ENCODE measurements at places on chromosomes 1 and 21. TPM values are rescaled to one million over a fixed set of nuclear protein-coding genes. Genes with fewer than 3 reads are reported as not detected.

DNA sequence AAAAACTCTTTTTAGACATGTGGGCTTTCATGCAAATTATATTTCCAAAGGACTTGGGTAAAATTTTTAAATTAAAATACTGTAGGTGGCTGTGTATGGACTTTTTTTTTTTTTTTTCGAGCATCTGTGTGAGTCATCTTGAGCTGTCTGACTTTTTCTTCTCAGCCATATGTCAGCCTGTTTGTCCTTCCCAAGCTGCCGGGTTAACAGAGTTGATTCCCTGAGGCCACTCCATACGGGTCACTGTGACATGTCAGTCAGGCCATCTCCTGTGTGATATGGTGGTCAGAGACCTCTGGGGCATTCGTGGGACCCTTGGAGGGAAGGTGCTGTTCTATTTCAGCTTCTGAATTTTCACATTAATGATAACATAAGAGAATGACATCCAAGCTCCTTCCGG, 148.3 kb downstream of the KCNJ6 start:
- DNase-seq, result no peak
- no peak overlapping the region for H3K27ac ChIP-seq
- no peak overlapping the region for H3K4me3 ChIP-seq
- no peaks in the 10 kb centered on the region for H3K36me3 ChIP-seq
- no peaks in the 10 kb centered on the region for H3K27me3 ChIP-seq
- H3K4me1 ChIP-seq, result peaks cover 7% of the 10 kb centered on the region

- DNase-seq, result no peak
- H3K27me3 ChIP-seq, result peaks cover 11% of the 10 kb centered on the region
- peak overlapping the region; percentile 91 for H3K4me3 ChIP-seq
- H3K4me1 ChIP-seq, result peaks cover 28% of the 10 kb centered on the region
Measured at GRCh38 chr1:32071758-32072621, 749 bp upstream of the TMEM39B start.

DNA sequence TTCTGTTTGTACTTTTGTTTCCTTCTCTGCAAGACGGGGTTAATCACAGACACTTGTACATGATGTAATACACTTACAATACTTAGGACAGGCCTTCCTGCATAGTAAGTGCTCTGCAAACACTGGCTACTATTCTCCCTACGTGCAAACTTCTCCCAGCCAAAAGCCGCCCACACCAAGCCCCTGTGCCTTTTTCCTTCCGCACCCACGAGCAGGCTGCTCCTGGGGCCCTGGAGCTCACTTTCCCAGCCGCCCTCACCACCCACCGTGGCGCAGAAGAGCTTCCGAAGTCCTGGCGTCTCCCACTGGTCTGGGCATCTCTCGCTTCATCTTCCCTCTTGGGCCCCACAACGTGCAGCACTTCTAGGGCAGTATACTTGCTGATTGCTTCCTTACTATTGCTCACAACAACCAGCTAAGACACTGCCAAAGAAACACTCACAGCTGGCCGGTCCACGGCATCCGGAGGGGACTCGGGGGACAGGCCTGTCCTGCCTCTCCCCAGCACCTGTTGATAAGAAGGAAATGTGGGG, 22.5 kb upstream of the GPR157 start:
- H3K27me3 ChIP-seq, result peaks cover 3% of the 10 kb centered on the region
- no peaks in the 10 kb centered on the region for H3K4me1 ChIP-seq
- peak overlapping the region; percentile 37 for H3K4me3 ChIP-seq
- H3K36me3 ChIP-seq, result peaks cover 14% of the 10 kb centered on the region
- DNase-seq, result no peak

- DNase-seq, result no peak
Measured at GRCh38 chr1:14737561-14738094, 139.1 kb downstream of the KAZN start.

- peak overlapping the region; percentile 98 for H3K27ac ChIP-seq
- H3K4me1 ChIP-seq, result peaks cover 68% of the 10 kb centered on the region
- peak overlapping the region; percentile 47 for H3K4me3 ChIP-seq
- H3K27me3 ChIP-seq, result peaks cover 7% of the 10 kb centered on the region
Measured at GRCh38 chr1:12435639-12436344, 182.2 kb downstream of the DHRS3 start.

DNA sequence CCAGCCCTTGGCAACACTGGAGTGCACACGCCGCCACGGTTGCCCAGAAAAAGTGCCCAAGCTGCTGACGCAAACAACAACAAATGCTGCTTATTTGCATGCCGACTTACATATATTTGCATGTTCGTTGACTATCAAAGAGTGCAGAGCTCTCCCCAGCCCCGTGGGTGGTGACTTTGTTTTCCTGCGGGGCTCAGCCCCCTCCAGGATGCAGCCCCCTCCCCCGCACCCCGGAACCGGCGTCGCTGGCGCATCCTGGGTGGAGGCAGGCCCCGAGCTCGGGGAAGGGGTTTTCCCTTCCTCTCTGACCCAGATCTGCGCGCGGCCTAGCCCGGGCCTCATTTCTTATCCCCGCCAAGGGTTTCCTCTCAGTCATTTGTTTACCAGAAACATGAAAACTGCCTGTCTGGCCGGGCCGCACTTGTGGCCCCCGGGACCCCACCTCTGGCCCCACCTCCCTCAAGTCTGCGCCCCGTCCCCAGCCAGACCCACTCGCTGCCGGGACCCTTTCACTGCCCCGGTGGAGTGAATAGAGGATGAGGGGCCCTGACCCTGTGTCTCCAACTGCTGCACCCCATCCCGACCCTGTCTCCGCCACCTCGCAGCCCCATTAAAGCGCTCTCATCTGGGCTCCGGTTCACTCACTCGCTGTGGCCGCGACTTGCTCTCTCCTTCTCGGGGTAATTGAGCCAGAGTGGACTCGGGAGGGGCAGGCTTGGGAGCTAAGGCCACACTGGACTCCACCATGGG, 5.5 kb downstream of the TNFRSF25 start:
- DNase-seq, result no peak
- H3K4me1 ChIP-seq, result peaks cover 7% of the 10 kb centered on the region
- H3K4me3 ChIP-seq, result peak overlapping the region; percentile 25
- H3K27ac ChIP-seq, result peak overlapping the region; percentile 76
- peaks cover 10% of the 10 kb centered on the region for H3K27me3 ChIP-seq
- H3K36me3 ChIP-seq, result peaks cover 26% of the 10 kb centered on the region

- H3K36me3 ChIP-seq, result no peaks in the 10 kb centered on the region
- peak within 1 kb of the TSS; percentile 96 for H3K27ac ChIP-seq
- peak within 1 kb of the TSS; percentile 98 for H3K4me3 ChIP-seq
- H3K27me3 ChIP-seq, result peaks cover 9% of the 10 kb centered on the region
Measured at GRCh38 chr1:34984793-34985608, at the start of gene TMEM35B. TMEM35B (minus strand) TSS chr1:34985347; CDS start chr1:34985305, 42 bp downstream.

- H3K4me1 ChIP-seq, result no peaks in the 10 kb centered on the region
- H3K4me3 ChIP-seq, result no peak overlapping the region
- no peak overlapping the region for H3K27ac ChIP-seq
- H3K36me3 ChIP-seq, result no peaks in the 10 kb centered on the region
- H3K27me3 ChIP-seq, result no peaks in the 10 kb centered on the region
Measured at GRCh38 chr1:65232461-65232990, 76.8 kb upstream of the DNAJC6 start.

DNA sequence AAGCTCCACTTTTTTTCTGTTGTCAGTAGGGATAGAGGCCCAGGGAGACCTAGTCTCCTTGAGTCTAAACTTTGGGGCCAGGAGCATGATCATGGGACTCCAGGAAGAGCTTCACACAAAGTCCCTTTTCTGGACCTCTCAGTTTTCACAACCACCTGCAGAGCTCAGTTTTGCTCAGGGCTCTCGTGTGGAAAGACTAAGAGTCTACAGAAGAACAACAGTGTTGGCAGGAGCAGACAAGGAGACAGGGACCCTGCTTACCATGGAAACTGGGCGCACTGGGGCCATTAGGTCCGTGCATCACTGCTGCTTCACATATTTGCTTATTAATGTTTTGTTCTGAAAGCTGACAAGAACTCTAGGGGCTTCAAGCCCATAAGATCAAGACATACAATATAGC, 63.9 kb upstream of the HSD17B7 start:
- no peaks in the 10 kb centered on the region for H3K36me3 ChIP-seq
- H3K27me3 ChIP-seq, result no peaks in the 10 kb centered on the region
- no peak for DNase-seq
- H3K27ac ChIP-seq, result no peak overlapping the region

- H3K4me1 ChIP-seq, result no peaks in the 10 kb centered on the region
- H3K36me3 ChIP-seq, result no peaks in the 10 kb centered on the region
- no peak for DNase-seq
- no peak overlapping the region for H3K4me3 ChIP-seq
- H3K27me3 ChIP-seq, result no peaks in the 10 kb centered on the region
Measured at GRCh38 chr1:243421784-243422183, 165.9 kb downstream of the SDCCAG8 start.

DNA sequence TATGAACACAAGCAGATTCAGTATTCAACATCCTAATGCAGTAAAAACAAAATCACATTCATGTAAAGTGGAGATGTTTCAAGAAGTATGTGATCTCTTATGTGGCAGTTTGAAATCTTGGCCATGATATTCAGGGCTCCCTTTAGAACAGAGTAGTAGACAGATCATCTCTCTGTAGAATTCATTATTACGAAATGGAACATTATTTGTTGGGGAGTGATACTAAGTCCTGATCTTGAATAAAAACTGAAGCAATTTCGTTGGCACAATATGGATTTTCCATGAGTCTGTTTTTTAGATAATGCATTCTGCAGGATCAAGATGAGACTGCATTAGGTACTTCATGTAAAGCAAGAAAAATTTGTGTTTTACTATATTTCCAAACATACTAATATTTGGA, 264.4 kb upstream of the NRIP1 start:
- no peaks in the 10 kb centered on the region for H3K4me1 ChIP-seq
- no peak overlapping the region for H3K27ac ChIP-seq
- no peaks in the 10 kb centered on the region for H3K36me3 ChIP-seq
- no peak overlapping the region for H3K4me3 ChIP-seq
- DNase-seq, result no peak

- peaks cover 5% of the 10 kb centered on the region for H3K4me1 ChIP-seq
- H3K27ac ChIP-seq, result no peak within 1 kb of the TSS
- no peaks in the 10 kb centered on the region for H3K36me3 ChIP-seq
- DNase-seq, result no peak
- H3K27me3 ChIP-seq, result no peaks in the 10 kb centered on the region
- H3K4me3 ChIP-seq, result no peak within 1 kb of the TSS
Measured at GRCh38 chr1:84143796-84144565, at the start of gene PRKACB. PRKACB (plus strand) TSS chr1:84144271; CDS start chr1:84144362, 91 bp downstream.

NBPF15 gene
- total RNA-seq, result 113 TPM

LPAR3 gene
- 1.2 TPM for total RNA-seq

APP gene
- total RNA-seq, result 1,137 TPM
